ENCODE measurements at places on chromosomes 13 and 19.

GRCh38 chr13:113876346-113877148, 12.7 kb upstream of the GAS6 start:
- no peak for DNase-seq

- peak; percentile 40 for DNase-seq
These were observed 117.9 kb downstream of the STOML3 start for GRCh38 chr13:38872693-38873092.

- DNase-seq: no peak
These were observed 99.8 kb downstream of the WDFY2 start for GRCh38 chr13:51684076-51684475.

- DNase-seq: no peak
These were observed 18.7 kb downstream of the CACNG7 start for GRCh38 chr19:53927739-53928138.

DNA sequence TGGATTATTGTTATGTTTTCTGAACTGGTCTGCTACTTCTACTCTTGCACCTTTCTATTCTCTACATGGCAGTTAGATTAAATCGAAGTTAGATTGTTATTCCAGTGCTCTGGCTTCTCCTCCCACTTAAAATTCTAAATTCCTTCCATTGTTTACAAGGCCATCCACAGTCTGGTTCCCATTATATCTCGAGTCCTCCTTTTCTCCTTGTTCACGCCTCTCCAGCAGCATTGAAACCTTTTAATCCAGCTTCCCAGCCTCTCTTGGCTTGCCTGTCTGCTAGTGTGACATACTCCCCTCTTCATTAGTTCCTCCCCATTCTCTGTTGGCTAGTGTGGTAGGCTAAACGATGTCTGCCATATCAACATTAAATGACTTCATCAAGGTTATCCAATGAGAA, 54.5 kb downstream of the DNAJC15 start:
- DNase-seq: no peak

DNA sequence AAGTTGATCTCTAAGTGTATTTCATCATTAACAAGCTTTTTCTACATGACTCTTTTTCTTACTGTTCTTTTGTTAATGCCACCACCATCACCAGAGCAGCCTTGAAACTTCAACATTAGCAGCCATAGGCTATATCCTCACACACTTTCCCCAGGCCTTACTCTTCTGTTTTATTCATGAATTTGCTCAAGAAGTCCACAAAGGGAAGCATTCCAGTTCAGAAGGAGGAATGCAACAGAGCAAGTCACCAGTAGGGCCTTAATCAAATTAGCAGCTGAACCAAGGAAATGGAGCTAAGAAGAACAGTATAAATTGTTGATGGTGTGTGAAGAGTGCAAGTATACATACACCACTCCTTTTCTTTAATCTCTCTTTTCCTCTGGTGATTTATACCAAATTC, 223.1 kb downstream of the NBEA start:
- DNase-seq: no peak

DNA sequence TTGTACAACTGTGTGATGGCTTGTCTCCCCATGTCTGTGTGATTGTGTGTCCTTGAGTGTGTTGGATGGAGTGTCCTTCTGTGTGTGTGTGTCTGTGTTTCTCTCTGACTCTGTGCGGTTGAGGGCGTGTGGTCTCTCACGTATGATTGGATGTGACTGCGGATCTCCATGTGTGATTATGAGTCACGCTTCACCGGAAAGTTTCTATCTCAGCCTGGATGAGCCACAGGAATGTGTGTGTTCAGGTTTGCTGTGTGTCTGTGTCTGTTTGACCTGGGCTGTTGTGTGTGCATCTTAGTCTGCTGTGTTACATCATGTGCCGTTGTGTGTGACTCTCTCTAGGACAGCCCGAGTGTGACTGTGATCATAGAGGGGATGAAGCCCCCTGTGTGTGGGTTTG, 15.5 kb upstream of the ZNF835 start:
- no peak for DNase-seq

- DNase-seq: no peak
These were observed 18.3 kb downstream of the ZIC5 start for GRCh38 chr13:99953138-99953755.

- DNase-seq: no peak
These were observed 25.9 kb upstream of the MPHOSPH8 start for GRCh38 chr13:19607523-19608078.

DNA sequence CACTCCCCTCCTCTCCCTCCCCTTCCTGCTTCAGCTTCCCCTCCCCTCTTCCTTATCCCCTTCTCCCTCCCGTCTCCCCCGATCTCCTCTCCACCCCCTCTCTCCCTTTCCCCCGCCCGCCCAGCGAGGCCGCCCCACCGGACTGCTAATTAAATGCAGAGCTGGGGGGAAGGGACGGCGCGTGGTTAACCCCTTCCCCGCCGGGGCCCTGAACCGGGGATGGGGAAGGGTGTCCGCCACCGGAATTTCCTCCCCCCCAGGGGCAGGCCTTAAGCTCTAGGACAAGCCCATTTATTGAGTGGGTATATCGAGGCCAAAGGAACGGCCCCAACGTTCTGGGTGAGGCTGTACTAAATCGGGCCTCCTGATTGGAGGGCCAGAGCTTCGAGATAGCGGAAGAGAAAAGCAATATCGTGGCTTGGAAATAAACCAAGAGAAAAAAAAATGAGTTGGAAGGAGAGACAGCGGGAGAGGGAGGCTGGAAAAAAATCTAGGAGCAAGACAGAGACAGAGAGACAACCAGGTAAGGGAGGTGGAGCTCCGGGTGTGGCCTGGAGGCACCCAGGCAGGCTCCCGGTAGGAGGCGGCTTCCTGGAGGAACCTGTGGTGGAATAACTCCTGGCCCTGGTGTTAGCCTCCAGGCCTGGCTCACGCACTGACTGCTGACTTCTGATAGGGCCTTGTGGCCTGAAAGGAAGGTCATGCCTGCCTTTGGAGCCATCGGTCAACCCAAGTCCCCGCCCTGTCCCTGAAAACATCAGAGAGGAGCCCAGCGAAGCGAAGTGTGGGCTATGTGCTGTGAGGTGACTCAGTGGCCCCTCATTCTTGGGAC, 11.6 kb upstream of the JUND start:
- DNase-seq: peak; percentile 32

- no peak for DNase-seq
These were observed 63.9 kb downstream of the LHFPL6 start for GRCh38 chr13:39538816-39539790.

DNA sequence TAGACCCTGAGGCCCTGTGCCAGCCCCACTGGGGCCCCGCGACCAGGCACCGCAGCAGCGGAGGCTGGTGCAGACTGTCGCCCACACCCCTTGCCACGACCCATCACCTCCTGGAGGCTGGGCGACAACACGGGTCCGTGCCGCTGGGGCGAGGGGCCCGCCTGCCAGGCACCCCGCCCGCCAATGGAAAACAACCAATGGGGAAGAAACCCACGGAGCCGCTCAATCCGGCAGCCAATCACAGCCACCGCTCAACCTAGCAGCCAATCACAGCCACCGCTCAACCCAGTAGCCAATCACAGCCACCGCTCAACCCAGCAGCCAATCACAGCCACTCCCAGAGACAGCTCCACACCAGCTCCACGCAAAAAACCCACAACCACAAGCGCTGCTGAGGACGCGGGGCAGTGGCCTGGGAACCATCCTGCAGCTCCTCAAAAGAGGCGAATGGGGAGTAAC, 29.7 kb downstream of the GPX4 start:
- no peak for DNase-seq

GRCh38 chr19:50968716-50969412, 527 bp downstream of the KLK6 start:
- no peak for DNase-seq

DNA sequence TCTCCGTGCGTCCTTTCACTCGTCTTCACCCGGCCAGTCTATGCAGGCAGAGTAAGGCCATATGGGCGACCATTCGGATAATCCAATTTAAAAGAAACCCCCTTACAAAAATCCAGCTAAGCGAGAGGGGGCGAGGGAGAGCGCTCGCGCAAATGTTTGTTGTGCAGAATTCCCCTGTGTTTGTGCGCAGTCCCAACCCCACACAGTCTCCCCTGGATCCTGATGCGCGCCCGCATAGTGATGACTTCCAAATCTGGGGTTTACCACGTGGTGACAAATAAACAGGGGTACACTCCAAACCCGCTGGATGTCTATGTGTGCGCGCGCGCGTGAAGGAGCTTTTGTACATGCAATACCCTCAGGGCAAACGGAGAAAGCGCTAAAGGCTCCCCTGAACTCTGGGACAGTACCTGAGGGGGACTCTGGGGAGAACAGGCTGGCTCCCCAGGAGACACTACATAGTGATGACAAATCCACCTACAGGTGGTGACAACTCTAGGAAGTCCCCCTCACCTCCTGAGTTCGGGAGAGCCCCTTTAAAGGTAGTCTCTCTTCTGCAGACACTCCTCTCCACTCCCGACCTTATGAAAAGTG, 8.5 kb downstream of the SOX21 start:
- DNase-seq: no peak

DNA sequence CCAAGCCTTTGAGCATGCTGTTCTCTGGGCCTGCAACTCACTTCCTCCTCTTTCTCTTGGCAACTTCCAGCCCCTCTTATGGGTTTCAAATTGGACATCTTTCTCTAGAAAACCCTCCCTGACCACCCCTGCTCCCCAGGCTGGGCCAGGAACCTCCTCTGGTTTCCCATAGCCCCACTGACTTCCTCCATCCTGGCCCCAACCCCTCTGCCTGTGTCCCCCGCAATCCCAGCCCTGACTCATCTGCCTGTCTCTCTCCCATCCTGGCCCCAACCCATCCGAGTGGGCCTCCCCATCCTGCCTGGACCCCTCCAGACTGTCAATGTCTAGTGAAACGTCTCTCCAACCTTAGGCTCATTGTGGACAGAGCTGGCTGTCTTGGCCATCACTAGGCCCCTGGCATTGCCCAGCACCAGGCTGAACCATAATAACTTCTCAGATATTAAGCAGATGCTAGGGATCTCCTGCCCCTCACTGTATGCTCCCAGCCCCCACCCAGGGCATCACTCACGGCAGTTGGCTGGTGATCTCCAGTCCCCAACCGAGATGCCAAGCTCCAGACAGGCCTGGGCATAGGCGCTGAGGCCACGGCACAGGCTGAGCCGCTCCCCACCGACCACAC, 16.8 kb downstream of the FCGBP start:
- DNase-seq: no peak

DNA sequence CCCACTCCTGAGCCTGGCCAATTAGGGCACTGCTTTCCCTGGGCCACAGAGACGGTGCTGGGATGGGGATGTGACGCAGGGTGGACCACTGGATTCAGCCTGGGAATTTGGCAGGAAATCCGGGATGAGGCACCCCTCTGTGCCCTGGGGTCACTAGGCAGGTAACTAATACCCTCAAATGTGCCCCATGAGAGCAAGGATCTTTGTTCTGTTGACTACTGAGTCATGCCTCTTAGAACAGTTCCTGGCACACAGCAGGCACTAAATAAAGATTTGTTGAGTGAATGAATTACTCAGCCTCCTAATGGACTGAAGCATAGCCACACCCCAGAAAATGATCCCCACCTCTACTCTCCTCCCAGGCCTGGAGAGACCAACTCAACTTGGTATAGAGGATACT, 15.9 kb downstream of the OPA3 start:
- DNase-seq: no peak

- no peak for DNase-seq
These were observed 9.4 kb downstream of the NLRP7 start for GRCh38 chr19:54937926-54938325.

DNA sequence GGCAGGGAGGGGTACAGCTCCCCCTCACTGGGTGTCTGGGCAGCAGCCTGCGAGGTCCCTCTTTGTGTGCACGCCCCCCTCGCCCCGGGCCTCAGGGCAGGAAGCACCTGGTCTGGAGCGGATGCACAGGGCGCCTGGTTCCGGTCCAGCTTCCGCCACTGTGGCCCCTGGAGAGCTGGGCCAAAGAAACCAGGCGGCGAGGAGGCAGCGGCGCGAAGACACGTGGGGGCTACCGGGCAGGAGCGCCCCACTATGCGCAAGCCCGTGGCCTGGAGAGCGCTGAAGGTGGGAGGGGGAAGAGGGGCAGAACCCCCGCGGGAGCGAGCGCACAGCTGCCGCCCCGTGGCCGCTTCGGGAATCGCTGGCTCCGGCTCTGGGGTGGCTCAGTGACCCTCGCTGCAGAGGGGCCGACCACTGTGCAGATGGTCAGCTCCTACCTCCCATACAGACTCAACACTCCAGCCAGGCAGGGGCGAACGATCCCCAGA, 1.7 kb upstream of the LYL1 start:
- DNase-seq: peak; percentile 48

GRCh38 chr19:50739132-50739913, 16.2 kb downstream of the CLEC11A start:
- DNase-seq: no peak

- no peak for DNase-seq
These were observed 20.4 kb downstream of the MAU2 start for GRCh38 chr19:19341026-19341425.

GRCh38 chr19:49348305-49349189, 13.3 kb downstream of the CD37 start:
- no peak for DNase-seq

DNA sequence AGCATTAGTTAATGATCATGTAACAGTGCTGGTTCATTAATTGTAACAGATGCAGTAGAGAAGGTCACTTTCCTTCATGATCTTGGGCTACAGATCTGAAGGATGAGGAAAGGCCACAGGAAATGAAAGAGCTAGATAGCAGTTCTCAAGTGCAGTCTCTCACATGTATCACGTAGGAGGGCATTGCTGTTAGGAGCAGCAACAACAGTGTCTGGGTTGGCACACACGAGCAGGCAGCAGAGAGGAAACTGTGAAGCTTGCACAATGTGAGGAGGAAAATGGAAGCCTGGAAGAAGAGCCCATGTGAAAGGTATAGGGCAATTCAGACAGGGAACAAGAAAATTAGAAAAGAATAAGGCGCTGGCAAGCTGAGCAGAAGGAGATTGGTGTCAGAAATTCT, 1741.5 kb downstream of the PCDH9 start:
- DNase-seq: no peak

DNA sequence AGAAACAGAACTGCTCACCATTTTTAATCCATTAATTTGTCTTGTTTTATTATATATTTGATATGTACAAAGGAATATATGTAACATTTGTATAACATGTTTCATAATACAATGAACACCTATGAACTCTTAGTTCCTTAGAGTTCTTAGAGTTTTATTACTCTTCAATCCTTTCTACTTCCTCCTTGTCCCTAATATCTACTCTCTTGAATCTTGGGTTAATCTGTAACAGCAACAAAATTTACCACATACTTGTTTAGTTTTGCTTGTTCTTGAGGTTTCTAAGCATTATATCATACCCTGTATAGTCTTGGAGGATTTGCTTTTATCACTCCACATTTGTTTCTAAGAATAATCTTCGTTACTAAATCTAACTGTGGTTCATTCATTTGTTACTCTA, 151.4 kb downstream of the PDS5B start:
- no peak for DNase-seq

DNA sequence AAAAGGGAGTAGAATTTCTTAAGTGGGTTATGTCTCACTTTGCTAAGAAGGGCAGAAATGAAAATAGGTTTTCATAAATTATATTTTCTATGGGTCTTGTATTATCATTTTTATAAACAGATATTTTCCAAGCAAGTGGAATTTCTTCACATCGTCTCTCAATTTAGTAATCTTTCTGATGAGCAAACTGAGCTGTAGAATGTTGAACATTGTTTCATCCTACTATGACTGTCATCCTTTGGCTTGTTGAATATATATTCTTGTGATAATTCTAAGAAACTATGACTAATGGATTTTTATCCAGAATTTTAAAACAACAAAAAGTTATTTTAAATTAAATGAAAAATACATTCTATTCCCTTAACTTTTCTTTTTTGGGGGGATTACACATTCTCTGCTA, 313.8 kb downstream of the ENOX1 start:
- no peak for DNase-seq

Data from hypothalamus (tissue), 51 donors.